A673 (cell line): ENCODE measurements at places on chromosomes 6 and 20. TPM values are rescaled to one million over a fixed set of nuclear protein-coding genes. Genes with fewer than 3 reads are reported as not detected.
A peak's percentile ranks its signal among the peaks of the same experiment; 100 is the strongest.

DNA sequence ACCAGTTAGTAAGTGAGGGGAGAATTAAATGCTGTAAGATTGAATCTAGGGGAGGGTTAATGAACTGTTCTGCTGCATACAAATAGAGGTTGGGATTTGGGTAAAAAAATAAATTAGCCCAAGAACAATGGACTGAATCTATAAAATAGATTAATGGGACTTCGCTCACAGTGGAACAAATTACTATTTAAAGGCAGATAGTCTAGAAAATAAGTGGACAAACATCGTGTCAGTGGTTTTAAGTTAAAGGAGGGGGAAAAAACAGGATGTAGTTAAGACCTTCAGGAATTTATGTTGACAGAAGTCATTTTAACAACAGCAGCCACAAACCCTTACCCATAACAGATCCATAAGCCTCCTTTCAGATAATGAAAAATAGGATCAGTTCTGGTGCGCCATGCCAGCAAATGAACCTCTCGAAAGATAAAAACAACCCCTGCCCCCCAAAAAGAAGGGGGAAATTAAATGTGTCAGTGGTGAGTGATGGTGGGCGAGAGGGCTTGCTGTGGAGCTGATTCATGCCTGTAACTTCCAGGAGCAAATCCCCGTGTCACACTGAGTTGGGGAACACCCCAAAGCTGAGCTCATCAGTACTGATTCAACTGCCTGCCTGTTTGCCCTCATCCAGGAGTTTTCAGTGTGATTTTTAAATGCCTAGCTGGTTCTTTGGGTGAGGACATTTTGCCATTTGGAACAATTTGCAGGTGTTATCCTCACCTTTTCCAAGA is 86.8 kb downstream of the PPP1R14C start:
- peak; percentile 58 for DNase-seq

DNA sequence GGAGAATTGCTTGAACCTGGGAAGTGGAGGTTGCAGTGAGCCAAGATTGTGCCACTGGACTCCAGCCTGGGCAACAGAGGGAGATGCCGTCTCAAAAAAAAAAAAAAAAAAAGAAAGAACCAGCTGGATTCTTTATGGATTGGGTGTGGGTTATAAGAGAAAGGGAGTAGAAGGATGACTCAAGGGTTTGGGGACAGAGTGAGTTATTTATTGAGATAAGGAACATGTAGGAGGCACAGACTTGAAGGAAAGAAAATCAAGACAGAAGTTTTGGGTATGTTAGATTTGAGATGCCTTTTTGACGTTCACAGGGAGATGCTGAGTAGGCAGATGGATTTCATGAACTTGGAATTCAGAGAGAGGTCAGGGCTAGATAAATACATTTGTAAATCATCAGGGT is 47.6 kb downstream of the KIZ start:
- no peak for DNase-seq

DNA sequence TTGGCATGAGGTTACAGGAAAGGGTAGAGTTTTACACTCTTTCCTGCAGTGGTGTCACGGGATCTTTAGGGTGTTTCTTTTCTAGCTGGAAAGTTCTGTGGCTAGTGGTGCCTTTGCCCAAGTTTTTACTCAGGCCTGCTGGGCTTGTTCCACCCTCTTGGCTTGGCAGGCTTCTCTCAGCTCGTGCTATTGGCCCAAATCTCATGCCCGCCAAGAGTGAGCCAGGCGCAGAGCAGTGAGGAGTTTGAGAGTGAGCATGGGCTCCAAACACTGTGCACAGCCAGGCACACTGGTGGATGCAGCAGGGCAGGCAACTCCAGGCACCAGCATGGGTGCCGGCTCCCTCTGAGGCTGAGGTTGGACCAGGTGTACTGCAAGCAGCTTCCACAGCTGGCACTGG is 206.5 kb downstream of the SAMD5 start:
- DNase-seq, result no peak

- DNase-seq, result no peak
Observed at GRCh38 chr6:158853880-158854213, 34.7 kb upstream of the EZR start.

DNA sequence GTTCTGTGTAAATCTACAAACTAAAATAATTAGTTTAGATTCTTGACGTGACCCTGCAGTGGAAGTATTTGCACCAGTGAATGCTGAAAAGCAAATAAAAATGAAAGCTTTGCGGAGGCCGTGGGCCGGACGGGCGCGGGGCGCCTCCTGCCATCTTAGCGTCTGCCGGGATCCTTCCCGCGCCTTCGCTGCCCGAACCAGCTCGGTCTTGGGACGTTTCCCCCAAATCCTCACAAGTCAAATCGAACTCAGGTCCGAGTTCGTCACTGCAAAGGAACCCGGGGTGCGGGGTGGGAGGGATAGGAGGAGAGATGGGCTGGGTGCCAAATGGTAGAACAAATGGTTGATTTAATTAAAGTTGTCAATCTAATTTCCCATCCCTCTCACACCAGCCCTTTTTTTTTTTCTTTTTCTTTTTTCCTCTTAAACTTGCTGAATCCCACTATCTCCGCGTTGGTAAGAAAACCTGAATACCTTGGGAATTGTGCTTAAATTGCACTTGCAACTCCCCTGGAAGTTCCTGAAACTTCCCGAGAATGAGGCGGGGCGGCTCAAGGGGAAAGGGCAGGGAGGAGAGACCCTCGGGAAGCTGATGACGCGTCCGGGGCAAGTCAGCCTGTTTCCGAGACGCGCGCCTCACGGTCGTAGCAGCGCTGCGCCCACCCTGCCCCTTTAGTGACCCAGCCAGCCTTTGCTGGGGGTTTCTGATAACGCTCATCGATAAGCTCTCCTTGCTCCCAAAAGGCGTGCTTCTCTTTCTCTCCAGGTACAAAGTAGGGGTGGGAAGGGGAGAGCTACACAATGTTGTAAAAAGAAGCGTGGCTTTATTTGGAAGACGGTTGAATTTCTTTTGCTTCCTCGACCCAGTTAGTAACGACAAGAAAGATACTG is 1.8 kb downstream of the GJA1 start:
- peak; percentile 68 for DNase-seq

- no peak for DNase-seq
Observed at GRCh38 chr6:167569041-167569805, 244.3 kb downstream of the TTLL2 start.

The GNRH2 gene
- 0.85 and 1.5 TPM in 2 replicates for total RNA-seq
